Activated naive CD4-positive, alpha-beta T cell treated with anti-CD3 and anti-CD28 coated beads, Interleukin-2, amount 50 U/mL, for 72 hours (primary cell): ENCODE measurements at places on chromosomes 13 and 19. TPM values are rescaled to one million over a fixed set of nuclear protein-coding genes. Genes with fewer than 3 reads are reported as not detected.

KISS1R gene
- total RNA-seq: 32.4 TPM

GRCh38 chr13:102935896-102936321 is 90.1 kb downstream of the ERCC5 start:
- no peak for DNase-seq

DNA sequence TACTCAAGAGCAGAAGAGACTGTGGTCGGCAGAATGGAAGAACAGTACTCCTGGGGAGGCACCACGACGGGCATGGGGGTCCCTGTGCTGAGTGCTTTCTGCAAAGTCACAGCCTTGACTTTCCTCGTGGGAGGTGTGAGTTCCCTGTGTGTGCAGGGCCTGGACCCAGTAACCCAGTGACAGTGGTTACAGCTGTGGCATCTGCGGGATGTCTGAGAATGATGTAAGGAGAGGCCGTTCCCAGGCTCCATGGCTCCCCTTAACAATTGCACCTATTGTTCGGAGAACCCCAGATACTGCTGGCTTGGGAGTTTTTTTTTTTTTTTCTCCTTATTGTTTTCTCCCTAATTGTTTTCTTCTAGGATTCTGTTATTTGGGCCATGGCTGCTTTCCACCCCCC is 5.1 kb upstream of the NANOS2 start:
- no peak for DNase-seq

ZNF540 gene
- 3.0 TPM for total RNA-seq

SLC8A2 gene
- total RNA-seq: 0.11 TPM

DNA sequence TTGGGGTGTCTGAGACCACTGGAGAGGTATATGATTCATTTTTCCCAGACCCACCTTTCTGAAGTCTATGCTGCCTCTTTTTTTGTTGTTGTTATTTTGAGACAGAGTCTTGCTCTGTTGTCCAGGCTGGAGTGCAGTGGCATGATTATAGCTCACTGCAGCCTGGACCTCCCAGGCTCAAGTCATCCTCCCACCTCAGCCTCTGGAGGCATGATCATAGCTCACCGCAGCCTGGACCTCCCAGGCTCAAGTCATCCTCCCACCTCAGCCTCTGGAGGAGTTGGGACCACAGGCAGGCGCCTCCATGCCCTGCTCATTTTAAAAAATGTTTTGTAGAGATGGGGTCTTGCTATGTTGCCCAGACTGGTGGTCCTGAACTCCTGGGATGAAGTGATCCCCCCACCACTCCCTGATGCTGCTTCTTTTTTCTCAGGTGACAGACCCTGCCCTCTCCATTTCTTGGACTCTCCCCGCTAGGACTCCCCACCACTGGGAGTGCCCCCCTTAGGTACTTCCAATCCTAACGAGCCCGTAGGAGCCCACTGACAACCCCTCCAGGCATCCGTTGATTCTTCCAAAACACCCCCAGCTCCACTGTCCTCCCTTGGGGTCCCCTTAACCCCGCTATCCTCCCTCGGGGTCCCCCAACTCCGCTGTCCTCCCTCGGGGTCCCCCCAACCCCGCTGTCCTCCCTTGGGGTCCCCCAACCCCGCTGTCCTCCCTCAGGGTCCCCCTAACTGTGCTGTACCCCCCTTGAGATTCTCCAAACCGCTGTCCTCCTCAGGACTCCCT is 45.4 kb downstream of the ARHGEF18 start:
- no peak for DNase-seq

- no peak for DNase-seq
These were observed 485 bp downstream of the CPAMD8 start for GRCh38 chr19:17025991-17026658.

GRCh38 chr13:36131931-36132297 is 732 bp upstream of the DCLK1 start:
- DNase-seq: no peak

DNA sequence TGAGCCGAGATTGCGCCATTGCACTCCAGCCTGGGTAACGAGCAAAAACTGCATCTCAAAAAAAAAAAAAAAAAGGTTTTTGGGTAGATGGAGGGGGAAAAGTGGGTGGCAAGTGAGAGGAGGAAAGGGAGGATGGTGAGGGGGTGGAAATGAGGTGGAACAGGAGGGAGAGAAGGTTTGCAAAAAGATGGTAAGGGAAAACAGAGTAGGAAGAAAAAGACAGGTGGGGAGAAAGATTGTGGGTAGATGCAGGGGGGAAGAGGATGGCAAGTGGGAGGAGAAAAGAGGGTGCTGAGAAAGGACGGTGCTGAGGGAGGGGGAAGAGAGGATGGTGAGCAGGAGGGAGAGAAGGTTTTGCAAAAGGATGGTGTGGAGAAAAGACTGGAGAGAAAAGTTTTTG is 57.8 kb upstream of the C1QTNF9B start:
- DNase-seq: no peak

GRCh38 chr13:44321961-44322360 is 51.7 kb upstream of the SERP2 start:
- DNase-seq: no peak

COQ8B gene
- total RNA-seq: 39.8 TPM

CYP2S1 gene
- total RNA-seq: 0.91 TPM

CGB5 gene
- not detected for total RNA-seq

DNA sequence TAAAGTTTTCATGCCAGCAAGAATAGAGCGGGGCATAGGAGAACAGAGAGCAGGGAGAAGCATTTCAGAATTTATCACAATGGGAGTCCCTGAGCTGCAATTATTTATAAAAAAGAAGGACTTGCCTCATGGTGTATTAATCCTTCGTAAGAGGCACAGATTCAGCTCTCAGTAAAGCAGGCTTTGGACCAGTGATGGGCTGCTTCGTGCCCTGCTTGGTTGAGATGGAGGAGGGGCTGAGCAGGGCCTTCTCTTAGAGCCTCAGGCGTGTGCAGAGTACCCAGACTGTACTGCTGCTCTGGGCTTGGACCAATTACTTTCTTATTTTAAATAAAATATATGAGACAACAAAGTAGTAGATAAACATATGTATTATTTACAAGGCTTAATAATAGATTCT is 265.7 kb upstream of the SLC10A2 start:
- DNase-seq: no peak

- DNase-seq: no peak
These were observed 438.7 kb upstream of the ARGLU1 start for GRCh38 chr13:107006661-107007060.

GRCh38 chr13:20016649-20017364 is 58.3 kb downstream of the ZMYM2 start:
- no peak for DNase-seq

GRCh38 chr19:18029617-18030338 is 21.8 kb downstream of the ARRDC2 start:
- DNase-seq: no peak

GRCh38 chr13:39557285-39557955 is 45.6 kb downstream of the LHFPL6 start:
- no peak for DNase-seq

DNA sequence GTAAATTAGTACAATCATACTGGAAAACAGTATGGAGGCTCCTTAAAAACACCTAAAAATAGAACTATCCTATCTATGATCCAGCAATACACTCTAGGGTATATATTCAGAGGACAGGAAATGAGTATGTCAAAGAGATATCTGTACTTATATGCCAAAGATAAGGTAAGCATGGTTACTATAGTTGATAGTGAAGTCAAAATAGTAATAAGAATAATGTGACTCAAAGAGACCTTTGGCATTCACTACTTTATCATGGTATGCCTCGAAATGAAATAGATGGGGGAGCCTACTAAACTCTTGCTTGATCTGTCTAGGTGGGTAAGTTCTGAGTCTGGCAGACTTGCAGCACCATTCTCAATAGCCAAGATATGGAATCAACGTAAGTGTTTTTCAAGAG is 30.3 kb downstream of the FXYD5 start:
- no peak for DNase-seq
